GM12878 (cell line): ENCODE measurements at places on chromosomes 2 and 18.

DNA sequence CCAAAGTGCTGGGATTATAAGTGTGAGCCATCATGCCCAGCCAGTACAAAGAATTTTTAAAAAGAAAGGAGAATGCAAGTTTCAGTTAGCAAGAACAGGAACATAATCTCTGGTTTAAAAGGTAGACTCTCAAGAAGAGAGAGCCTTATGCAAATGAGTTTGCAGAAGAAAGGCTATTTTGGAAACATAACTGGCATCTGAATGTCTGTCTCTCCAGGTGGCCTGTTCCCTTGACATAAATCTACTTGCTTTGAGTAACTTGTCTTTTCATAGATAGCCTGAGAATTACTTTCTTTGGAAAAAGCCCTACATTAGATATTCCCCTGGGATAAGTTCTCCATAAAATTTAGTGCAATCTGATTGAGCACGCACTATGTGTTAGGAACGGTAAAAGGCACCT, 109.6 kb downstream of the ICOS start:
- no peak for DNase-seq

GRCh38 chr2:106336737-106337136, 131.5 kb downstream of the RGPD3 start:
- DNase-seq: no peak

- no peak for DNase-seq
Measured at GRCh38 chr18:70321616-70322015, 32.8 kb downstream of the SOCS6 start.

DNA sequence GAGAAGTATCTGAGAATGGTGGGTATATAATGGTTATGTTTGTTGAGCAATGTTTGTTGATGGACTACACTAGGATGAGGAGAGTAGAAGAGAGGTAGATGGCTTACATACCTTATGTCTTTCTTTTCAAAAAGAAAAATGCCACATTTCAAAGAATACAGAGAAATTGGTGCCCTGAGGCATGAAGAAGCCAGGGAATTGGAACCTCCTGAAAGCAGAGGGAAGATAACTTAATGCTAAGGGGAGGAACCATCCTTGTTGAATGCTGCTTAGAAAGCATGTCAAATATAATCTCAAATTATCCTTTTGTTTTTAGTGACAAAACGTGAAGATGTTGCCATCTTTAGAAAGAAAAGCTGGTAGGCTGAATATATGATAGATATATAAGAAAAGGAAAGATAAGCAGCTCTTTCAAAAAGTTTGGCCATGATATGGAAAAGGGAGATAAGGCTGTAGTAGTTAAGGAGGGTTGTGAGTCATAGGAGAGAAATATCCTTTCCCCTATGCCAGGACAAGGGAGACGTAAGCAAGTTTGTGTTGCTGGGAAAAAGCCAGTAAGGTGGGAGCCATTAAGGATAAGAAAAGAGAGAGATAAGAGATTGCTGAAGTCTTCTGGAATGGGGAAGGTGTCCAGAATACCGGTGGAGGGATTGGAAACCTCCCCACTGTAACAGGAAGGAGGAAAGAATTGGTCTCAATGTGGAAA, 66.3 kb downstream of the SCN2A start:
- DNase-seq: no peak

- peak; percentile 51 for DNase-seq
Measured at GRCh38 chr18:76803814-76804213, 18.5 kb upstream of the ZNF236 start.

- no peak for DNase-seq
Measured at GRCh38 chr2:72097276-72097675, 50.4 kb downstream of the CYP26B1 start.

GRCh38 chr2:188046437-188046836, 245.2 kb upstream of the GULP1 start:
- no peak for DNase-seq

GRCh38 chr2:7593360-7593759, 676.1 kb downstream of the RNF144A start:
- no peak for DNase-seq

DNA sequence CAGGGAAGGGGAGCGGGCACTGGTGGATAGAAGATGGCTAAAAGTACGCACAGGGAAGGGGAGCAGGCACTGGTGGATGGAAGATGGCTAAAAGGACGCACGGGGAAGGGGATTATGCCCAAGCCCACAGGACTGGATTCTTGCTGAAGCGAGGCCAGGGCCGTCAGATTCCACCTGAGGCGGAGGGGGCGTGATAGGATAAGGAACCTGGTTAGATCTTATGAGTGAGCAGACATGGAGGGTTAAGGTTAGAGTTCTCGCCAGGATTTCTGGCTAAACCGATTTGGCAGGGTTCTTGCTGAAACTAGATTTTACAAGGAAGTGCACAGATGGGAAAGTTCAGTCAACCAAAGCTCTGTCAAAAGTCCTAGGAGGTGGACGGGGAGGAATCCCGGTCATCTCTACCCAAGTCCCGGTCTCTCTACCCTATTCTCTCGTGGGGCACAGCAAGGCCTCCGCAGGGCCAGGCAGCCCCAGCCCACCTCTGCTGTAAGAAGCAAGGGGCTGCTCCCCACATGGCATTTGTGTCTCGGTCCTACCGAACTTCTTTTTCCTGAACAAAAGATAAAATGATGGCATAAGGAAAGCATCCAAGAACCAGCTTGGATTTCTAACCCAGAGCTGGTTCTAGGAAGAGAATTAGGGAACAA, 140.8 kb downstream of the PTGR3 start:
- no peak for DNase-seq

DNA sequence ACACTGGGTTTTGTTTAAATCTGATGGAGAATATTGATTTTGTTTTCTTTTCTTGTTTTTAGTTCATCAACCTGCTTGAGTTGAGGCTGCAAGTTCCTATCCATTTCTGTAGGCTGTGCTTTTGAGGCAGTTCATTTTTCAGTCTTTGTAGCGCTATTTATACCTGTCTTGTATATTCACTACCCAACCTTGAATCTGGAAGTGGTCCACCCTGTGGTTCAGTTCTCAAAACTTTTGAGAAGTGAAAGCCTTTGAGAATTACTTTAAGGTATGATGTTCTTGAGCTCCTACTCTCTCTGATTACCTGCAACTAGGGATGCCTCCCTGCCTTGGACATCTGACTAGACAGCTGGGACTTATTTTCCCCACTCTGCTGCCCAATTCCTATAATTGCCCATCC, 53.5 kb upstream of the KCNE4 start:
- no peak for DNase-seq

GRCh38 chr18:35000457-35000856, 40.8 kb upstream of the MAPRE2 start:
- DNase-seq: no peak

GRCh38 chr2:16238001-16238761, 297.8 kb downstream of the MYCN start:
- no peak for DNase-seq

DNA sequence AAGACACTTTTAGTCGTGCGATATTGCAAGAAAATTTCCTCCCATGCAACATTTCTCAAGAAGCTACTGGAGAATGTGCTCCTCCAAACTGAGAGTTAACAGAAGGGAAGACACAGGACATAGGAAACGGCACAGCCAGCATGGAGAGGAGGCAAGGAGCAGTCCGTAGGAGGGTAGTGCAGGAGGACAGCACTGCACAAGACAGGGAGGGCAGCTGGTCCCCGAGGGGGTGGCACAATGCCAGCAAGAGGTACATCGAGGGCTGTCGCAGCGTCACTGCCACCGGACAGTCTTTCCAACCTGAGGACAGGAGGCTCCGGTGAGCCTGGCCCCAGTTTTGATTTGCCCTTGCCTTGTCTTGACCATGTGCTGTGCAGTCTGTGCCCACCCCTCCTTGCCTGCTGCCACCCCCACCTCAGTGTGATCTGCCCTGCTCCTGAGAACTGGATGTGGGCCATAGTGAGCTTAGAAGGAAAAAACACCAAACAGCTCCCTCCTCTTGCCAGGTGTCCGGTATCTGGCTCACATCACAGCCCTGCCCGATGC, 81.6 kb upstream of the LAPTM4A start:
- DNase-seq: no peak

DNA sequence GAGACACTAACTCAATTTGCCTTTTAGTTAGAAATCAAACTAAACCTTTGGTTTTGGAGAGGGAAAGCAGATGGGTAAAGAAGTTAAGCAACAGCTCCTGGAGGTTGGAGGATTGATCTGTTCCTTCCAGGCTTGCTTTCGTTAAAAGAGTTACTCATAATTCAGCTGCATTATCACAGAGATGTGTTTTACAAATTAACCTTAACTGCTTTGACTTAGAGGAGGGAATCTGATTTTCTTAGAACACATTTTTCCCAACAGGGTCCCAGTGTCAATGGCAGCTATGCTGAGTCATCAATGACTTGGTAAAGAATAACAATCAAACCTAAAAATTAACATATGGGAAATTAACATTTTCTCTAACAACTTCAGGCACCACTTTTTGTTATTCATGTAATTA, 113.4 kb downstream of the COPS8 start:
- DNase-seq: no peak

DNA sequence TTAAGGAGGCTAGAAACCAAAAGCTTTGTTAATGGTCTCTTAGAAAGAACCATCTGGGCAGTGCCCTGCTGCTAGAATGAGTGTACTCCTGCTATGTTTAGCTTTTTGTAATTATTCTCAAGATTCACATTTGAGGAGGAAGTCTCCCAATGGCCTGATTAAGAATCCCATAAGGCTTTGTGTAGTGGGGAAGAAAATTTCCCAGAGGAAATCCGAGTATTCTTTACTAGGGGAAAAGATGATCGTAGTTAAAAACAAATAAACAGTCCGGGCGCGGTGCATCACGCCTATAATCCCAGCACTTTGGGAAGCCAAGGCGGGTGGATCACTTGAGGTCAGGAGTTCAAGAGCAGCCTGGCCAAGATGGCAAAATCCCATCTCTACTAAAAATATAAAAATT, 117.9 kb downstream of the PTRHD1 start:
- DNase-seq: no peak

DNA sequence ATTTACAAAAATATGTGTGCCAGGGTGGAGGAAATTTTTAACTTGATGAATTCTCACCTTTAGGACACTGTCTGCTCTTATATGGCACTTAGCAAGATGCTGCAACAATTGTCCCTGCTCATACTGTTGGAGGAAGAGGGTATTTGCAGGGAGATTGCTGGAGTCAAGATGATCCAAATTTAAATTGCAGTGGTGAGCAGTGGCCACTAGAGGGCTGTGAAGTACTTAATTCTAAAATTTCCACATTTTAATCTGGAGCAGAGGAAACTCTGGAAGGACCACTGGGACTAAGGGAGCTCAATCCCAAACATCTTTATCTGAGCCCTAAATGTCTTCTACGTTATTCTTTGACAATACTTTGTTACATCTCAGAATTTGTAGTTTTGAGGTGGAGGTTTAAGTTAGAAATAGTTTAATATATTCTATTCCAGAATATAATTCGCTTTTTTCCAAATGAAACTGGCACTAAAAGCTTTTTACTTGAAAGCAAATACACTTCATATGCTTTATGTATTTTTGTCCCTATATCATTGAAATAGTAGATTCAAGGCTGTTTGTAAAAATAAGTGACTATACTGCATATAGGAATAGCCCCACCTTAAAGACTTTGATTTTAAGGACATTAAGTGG, 33.0 kb upstream of the PTH2R start:
- DNase-seq: no peak

DNA sequence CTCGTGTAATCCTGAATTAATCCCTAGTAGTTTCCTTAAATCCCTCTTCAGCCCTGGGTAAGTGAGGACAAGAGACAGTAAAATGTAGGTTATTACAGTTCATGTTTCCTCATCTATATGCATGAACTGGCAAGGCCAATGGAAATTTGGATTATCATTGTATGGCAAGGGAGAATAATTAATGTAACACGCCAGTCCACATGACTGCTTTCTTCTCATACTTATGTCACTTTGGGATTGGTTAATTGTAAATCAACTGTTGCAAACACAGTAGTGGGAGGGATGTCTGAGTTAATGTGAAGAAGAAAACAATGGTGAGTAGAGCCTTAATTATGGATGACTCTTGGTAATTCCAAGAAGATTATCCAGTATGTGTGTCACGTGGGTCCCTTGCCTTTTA, 1.7 kb upstream of the SERPINB7 start:
- no peak for DNase-seq

DNA sequence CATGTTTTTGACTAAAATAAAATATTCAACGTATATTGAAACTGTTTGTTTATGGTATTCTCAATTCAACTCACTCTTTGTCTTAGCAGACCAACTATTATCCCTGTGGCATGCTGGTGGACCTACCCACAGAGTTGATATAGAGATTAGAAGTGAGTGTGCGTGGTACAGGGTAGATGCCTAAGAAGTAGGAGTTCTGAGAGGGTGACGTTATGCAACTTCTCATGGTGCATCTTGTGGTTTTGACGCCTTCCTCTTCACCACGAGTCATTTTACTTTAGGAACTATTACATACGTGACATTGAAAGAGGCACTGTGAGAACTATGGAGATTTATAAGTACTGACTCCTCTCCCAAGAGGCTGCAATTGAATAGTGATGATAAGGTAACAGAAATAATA, 26.6 kb upstream of the NAPG start:
- DNase-seq: no peak

GRCh38 chr18:44830581-44830980, 149.9 kb downstream of the SETBP1 start:
- no peak for DNase-seq
